ENCODE measurements at places on chromosomes 2 and 18.
A peak's percentile ranks its signal among the peaks of the same experiment; 100 is the strongest.

DNA sequence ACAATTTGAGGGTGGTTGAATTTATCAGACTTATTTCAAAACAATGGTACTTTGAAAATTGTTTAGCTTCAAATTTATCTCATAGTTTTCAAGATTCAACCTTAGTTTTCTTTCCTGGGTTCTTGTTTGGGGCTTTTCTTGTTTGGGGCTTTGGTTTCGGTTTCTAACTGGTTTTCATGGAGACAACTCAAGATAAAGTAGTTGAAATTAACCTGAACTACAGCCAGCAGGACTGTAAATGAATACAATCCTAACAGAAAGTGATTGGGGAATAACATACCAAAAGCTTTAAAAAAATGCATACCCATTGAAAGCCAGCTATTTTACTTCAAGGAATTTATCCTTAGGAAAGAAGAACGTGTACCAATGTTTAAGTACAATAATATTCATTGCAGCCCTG lies 133.5 kb upstream of the SLC14A2 start:
- peak; percentile 2 for DNase-seq

DNA sequence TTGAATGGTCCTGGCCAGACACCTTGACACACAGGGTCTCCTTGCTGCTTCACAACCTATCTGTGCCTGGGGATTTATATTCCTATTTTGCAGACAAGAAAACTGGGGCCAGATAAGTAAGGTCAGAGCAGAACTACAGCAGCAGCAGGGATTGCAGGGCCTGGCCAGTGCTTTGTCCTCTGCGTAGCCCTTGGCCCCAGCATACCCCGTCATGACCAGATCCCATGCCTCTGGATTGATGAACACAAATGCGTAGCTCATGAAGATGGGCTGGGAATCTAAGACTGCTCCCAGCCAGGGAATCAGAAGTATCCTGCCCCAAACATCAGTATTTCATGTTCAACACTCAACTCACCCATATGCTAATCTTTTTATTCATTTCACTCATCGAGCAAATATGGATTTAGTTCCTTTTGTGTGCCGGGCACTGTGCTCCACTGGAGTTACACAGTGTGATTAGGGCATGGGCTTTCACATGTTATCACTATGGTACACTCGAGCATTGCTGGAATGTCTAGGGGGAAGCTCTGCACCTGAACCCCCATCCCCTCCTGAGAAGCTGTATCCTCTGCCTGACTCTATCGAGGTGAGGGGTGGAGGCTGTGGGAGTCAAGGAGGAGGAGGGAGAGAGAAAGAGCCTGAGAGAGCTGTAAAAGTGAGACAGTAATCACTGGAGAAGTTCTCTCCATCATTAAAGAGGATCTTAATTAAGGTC lies 143.3 kb downstream of the CYP26B1 start:
- no peak for DNase-seq

GRCh38 chr2:38168710-38169480 lies 92.9 kb upstream of the CYP1B1 start:
- no peak for DNase-seq

GRCh38 chr2:219551441-219552381 lies 7.9 kb downstream of the TMEM198 start:
- DNase-seq = no peak
